AG10803 (cell line): ENCODE measurements at places on chromosomes 1 and 21.

- no peak for DNase-seq
These were observed 40.3 kb downstream of the CD247 start for GRCh38 chr1:167477986-167478385.

DNA sequence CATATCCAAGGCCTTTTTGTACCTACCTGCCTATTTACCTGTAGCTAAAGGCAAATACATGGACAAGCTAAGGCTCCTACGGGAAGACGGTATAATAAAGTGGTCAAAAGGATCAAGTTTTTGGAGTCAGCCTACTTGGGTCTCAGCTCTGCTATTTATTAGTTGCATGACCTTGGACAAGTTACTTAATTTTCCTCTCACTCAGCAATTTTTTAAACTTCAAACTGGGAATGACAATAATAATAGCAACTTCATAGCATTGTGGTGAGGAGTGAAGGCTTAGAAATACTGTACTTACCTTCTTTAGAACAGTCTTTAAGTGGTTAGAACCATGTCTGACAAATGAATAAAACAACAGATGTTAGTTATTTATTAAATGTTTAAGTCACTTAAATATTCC, 60.2 kb upstream of the SLC35F3 start:
- DNase-seq = no peak

DNA sequence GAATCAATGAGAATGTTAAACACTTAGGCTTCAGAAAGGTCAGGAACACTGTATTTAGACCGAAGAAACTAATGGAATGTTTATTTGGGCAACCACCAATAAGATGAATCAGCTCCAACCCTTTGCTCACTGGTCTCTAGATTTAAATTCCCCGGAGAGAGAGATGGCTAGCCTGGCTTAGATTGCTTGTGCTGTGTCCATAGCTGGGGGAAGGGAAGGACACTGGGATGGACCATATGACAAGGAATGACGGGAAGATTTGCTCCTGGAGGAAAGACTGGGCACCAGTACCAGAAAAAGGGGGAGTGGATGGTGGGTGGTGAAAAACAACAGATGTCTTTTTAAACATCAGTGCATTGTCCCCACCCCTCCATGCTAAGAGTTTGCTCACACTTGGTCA, 426.6 kb downstream of the DUSP10 start:
- DNase-seq = peak; percentile 83

DNA sequence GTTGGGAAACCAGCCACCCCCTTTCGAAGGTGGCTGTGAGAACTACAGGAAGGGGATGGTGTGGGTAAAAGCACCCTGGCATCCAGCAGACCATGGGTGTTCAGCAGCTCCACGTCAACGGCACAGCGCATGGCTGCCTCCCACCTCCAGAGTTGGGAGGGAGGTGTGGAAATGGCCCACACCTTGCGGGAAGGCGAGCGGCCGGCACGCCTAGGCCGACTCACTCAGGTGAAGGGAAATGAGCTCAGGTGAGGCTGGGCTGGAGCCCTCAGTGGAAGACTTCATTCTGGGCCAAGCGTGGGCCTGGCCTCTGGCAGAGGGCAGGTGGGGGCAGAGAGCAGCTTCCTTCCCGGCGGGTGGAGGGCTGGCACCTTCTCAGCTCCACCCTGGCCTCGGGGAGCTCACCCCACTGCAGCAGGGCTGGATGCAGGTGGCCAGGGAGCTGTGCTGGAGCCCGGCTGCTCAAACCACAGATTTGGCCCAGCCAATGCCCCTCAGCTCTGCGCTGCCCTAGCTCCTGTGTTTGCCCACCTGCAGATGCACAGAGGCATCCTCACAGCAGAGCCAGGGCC, 24.8 kb upstream of the ALDH4A1 start:
- no peak for DNase-seq

GRCh38 chr1:14897080-14897449, 256.5 kb upstream of the TMEM51 start:
- peak; percentile 6 for DNase-seq

- DNase-seq = no peak
These were observed 201.0 kb downstream of the NRIP1 start for GRCh38 chr21:14863745-14864210.
